Activated CD8-positive, alpha-beta memory T cell treated with anti-CD3 and anti-CD28 coated beads for 24 hours (primary cell): ENCODE measurements at places on chromosomes 16 and 17.

DNA sequence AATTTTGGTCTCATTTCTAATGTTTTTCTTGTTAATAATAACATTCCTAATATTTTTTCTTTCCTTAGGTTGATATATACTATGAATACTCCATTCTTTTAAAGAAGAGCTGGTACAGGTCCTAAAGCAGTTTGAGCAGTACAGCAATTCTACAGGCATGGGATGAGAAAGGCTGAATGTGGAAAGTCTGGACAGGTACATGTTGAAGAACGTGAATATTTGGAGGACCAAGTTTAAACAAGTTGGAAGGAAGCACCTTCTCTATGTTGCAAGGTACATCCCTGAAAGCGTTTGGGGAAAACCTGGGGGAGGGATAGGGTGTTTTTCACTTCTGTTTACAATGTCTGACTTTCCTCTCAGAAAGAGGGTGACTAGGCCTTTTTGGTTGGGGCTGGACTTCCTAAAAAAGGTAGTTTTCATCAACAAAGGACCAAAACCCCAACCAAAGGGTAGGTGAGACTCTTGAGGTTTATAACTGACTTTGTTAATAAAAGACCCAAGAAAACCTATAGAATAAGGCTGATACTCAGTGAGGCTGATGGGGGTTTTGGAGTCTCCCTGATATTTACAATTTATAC, 95.9 kb upstream of the AXIN2 start:
- DNase-seq, result no peak

DNA sequence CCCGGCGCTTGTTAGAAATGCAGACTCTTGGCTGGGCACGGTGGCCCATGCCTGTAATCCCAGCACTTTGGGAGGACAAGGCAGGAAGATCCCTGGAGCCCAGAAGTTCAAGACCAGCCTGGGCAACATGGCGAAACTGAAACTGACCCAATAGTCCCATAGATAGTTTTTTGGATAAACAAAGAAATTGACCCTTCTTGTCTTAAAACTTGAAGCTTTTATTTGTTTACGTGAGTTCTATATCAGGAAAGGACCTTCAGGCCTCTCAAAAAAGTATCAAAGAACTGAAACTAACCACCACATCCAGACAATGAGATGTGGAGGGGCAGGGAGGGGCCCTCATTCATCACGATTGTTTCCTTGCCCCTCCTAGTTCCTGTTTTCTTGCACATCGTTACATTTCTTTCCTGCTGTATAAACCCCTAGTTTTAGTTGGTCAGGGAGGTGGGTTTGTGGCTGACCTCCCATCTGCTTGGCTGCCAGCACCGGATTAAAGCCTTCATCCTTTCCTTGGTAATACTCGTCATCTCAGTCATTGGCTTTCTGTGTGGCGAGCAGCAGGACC, 29.9 kb upstream of the PRM1 start:
- no peak for DNase-seq

- no peak for DNase-seq
Observed at GRCh38 chr17:80362428-80363119, 52.4 kb upstream of the ENDOV start.

GRCh38 chr16:89200850-89201411, 594 bp upstream of the SLC22A31 start:
- DNase-seq, result no peak

DNA sequence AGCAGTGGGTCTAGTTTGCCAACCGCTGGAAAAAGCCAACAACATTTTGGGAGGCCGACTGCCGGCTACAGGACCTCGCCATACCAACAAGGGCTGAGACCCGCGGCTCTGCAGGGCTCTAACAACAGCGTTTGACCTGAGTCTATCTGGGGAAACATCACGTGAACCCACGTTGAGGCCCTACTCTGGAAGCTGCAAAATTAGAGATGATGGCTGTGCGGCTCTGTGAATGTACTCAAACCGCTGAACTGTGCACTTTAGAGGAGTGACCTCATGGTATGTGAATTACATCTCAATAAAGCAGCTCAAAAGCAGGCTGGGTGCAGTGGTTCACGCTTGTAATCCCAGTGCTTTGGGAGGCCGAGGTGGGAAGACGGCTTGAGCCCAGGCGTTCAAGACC, 10.1 kb upstream of the CEP295NL start:
- no peak for DNase-seq

- DNase-seq, result no peak
Observed at GRCh38 chr17:73103641-73104335, 11.3 kb upstream of the SLC39A11 start.

DNA sequence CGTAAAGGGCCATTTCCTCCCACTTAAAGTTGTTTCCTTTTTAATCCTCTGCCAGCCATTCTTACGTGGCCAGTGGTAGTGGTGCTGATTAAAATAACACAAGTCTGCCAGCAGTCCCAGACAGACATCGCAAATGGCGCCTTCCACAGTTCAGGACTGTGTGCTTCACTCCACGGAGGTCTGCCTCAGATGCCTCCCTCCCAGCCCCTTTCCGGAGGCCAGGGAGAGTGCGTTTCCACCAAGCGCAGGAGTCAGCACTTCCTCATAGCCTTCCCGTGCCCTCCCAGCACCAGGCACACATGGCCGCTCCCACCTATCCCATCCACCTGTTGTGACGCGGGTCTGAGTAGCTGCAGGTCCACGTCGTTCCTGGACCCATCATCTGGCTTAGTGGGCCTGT, 205.6 kb downstream of the RPTOR start:
- peak; percentile 53 for DNase-seq

GRCh38 chr16:85789773-85790172, 9.6 kb downstream of the EMC8 start:
- DNase-seq, result no peak

- DNase-seq, result no peak
Observed at GRCh38 chr17:62625870-62626200, 1.6 kb upstream of the MRC2 start.

- no peak for DNase-seq
Observed at GRCh38 chr17:43601280-43602039, 55.3 kb upstream of the ETV4 start.

DNA sequence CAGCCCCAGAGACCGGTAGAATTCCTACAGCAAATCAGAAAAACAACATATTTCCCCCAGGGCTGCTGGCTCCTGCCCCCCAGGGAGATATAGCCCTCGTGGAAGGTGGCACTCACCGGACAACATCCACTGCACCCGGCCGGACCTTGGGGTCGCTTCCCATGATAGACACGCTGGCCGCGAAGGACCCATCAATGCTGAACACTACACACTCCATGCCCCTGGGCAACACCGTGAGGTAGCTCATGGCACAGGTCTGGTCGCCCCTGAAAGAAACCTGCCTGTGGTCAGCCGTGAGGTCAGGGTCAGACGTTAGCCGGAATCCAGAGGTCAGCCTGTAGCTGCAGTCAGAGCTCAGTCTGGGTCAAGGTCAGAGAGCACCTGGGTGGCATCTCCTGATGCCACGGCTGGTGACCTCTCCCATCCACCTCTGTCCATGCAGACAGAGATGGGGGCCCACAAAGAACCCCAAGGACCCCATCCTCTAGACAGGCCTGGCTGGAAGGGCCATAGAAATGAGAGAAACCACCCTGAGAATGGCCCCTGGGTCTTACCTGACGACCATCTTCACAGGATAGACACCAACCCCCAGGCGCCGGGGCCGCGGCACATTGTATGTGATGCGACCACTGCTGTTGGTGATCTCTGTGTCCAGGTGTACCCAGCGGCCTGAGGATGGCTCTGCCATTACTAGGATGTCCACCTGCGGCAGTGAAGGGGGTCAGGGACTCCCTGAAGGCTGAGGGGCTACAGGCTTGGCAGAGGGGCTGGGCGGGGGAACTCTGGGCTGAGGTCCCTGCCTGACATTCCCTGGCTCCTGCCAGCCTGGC, 19.6 kb downstream of the PIMREG start:
- DNase-seq, result no peak

DNA sequence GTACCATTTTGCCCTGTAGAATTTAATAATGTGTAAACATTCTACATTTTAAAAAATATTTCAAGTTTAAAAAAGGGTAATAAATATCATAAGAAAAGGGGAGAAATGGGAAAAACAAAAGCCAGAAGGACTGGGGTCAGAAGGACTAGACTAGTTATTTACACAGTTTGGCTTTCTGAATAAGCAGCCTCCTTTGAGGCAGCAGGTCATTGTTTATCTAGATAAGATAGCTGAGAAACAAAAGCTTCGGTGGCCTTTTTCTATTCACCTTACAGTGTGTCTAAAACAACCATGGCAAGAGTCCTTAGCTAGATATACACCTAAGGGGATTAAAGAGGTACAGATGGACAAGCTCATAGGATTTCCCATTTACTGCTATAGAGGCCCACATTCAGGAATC, 396.5 kb upstream of the PMFBP1 start:
- DNase-seq, result no peak

DNA sequence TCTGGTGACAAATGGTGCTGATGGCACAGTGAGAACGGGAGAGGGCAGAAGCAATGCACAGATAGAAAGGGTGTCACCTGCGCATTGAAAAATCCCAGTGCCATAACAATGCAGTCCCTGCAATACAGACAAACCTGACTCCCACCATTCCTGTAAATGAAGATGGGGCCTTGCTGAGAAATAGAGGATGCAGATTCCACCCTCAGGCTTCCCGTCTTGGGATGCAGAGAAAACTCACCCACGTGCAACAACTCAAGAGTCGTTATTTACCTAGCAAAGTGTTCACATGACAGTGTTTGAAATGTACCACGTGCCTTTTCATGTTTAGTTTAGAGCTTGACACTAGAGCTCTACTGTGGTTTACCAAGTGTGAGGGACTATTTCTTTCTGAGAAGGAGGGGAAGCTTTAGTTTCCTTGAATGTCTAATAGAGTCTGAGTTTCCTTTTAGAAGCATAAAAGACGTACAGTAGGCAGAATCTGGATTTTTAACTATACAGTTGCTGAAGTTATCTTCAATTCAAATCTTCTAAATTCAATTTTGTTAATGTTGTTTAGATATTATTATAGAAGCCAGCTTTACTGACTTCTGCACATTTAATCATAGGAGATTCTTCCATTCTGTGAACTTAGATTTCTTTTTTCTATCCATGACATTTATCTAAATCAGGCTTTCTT, 35.6 kb downstream of the WWOX start:
- no peak for DNase-seq

DNA sequence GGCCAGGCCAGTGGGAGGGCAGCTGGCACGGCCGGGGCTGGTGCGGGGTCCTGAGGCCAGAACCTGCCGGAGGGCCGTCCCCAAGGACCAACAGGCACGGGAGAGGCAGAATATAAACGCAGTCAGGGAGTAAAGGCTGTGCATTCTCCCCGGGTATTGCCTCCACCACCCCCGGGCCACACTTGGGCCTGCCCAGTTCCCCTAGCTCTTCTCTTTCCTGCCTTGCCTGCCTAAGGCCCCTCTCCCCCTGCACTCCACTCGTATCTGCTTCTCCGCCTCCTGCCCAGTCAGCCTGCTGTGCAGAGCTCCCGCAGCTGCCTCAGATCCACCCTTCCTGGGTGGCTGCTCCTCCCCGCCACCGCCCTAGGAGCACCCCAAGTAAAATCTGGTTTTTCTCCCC, 5.0 kb upstream of the RPH3AL start:
- DNase-seq, result no peak

GRCh38 chr17:17822189-17822588, 14.6 kb downstream of the SREBF1 start:
- DNase-seq, result no peak

DNA sequence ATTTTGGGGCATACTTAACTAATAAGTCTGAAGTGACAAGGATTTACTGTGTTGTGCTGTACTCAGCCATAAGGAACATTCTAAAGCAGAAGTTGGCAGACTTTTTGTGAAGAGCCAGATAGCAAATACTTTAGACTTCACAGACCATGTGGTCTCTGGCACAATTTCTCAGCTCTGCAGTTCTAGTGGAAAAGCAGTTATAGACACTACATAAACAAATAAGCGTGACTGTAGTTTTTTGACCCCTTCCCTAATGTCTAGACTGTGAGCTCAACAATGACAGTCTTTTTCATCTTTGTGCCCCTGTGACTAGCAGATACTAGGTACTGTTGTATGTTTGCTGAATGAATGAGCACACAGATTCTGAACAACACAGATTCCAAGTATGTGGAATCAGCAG, 4.9 kb downstream of the RPAIN start:
- DNase-seq, result no peak
